Dorsolateral prefrontal cortex (tissue), 122 donors: ENCODE measurements at places on chromosomes 4 and X.
A peak's percentile ranks its signal among the peaks of the same experiment; 100 is the strongest.

DNA sequence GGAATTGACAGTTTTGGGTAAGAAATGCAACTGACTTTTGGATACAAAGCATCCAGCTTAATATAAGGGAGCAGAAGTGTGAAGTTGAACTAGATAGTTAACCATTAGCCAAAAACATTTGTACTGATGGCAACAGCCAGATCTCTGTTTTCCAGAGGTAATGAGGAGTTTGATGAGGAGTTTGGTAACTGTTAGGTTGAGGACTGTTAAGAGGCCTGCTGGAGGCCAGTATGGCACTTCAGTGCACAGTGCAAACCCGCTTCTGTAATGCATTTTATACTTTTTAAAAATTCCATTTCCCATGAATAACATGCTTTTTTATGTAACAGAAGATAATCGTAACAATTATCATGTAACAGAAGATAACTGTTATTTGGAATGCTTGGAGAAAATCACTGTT is 30.0 kb downstream of the CDKL5 start:
- no peak for DNase-seq

DNA sequence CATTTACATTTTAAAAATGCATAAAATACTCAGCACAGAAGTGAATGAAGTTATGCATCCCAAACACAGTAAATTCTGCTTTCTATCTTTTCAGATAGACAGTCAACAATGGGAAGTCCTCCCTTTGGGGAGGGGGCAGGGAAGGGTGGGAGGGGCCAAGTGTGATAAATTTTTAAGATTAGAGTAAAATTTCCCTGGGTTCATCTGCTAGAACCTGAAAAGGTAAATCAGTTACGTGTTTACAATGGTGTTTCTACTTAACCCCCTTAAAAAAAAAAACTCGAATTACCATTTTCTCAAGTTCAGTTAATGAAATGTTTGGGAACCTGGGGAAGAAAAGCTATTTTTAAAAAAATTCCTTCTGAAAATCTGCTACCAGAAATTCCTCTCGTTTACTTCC is 9.1 kb downstream of the PITX2 start:
- no peak for DNase-seq

- peak; percentile 44 for DNase-seq
Observed at GRCh38 chr4:156970501-156971164, 966 bp downstream of the PDGFC start.

DNA sequence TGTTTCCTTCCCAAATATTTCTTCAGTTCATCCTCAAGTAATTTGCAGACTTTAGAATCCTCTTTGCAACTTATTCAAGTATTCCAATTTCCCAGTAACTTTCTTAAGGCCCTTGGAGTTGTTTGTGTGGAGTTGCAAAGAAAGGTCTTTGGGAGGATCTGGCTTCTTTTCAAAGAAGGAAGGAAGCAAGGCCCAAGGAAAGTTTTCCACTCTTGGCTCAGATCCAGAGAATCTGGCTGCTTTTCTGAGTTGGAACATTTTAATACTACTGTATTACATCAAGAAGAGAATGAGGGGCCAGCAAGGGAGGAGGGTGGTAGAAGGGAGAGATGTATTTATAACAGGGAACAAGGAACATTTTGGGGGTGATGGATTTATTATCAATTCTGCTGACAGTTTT is 10.5 kb downstream of the CDX4 start:
- DNase-seq, result no peak

DNA sequence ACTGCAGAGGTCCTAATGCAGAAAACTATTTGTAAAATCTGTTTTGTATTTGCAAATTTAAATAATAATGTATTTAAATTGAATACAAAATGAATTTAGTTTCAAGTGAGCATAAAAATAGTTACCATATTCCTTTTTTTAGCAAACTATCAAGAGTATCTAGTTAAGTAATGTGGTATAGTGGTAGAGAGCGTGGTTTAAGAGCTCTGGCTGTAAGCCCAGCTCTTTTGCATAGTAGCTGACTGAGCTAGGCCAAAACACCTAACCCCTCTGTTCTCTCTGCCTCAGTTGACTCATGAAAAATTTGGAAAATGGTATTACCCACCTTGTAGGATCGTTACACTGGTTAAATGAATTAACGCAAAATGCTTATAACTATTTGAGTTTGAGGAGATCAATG is 18.1 kb upstream of the ADAD1 start:
- no peak for DNase-seq

- DNase-seq, result no peak
Observed at GRCh38 chrX:40485102-40485826, 95.5 kb upstream of the ATP6AP2 start.

DNA sequence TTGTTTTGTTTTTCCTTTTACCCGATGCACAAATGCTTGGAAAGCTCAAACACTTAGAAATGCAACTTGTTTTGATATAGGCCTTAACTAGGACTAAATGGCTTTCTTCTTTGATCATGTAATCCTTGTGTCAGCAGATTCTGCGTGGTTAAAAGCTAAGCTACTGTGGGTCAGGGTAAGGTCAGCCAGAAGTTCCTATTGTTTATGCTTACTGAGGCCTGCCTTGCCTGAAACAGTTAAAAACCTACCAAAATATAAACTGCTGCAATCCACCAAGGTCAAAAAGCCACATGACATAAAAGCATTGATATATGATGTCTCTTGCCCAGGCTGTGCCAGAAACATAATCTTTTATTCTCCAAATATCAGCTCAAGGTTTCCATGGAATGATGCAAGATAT is 223.4 kb downstream of the FAM47B start:
- DNase-seq, result no peak

DNA sequence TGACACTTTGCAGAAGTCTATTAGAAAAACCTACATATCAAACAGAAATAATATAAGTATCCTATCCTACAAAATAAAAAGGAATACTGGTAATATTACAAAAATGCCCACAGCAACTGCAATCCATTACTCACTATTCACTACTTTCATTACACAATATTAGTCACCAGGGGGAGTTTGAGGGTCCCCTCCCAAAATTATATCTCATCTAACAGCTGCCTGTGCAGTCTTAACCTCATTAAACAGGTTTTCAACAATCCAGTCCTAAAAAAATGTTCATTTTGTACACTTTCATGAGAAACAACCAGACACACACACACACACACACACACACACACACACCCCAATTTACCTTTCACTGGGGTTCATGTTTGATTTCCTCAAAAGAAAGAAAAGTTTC is 2.9 kb downstream of the CLOCK start:
- no peak for DNase-seq

DNA sequence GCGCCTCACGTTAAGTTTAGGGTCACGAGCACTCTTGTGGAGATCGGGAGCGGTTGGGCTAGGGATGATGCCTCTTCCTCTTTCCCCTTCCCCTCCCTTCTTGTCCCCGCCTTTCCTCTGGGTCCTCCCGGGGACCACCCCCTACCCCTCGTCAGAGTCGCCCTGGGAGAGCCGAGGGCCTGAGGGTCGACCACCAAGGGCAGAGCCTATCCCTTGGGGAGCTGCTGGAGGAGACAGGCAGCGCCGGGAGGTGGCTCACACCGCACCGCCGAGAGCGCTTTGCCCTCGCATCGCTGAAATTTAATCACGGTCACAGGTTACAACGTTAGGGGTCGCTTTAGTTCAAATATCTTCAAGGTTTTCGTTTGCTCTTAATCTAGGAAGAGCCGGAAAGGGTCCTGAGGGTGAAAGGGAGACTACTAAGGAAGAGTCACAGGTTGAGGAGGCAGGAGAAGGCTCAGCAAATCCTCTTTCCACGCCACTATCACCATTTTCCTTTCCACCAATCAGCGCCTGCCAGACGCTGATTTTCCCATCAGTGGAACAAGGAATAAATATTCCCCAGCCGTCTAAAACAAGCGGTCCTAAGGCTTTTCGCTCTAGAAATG is 528 bp upstream of the SNCA start:
- peak; percentile 58 for DNase-seq

DNA sequence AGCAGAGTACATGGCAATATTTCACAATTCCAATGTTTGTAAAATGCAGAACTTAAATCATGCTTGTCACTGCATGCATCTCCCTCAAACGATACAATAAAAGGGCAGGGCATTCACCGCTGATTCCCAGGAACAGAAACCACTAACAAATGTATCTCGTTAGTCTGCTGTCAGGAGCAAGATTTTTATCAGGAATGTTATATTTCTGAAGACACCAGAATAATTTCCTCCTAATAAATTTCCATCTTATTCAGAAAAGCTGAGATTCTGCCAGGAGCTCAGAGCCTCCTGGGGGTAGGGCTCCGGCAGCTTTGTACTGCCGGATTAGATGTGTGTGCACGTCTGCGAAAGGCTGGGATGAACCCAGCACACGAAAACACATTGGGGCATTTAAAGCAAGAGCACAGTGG is 54.0 kb upstream of the LDB2 start:
- no peak for DNase-seq

- DNase-seq, result no peak
Observed at GRCh38 chr4:36966756-36967460, 277.6 kb upstream of the NWD2 start.

DNA sequence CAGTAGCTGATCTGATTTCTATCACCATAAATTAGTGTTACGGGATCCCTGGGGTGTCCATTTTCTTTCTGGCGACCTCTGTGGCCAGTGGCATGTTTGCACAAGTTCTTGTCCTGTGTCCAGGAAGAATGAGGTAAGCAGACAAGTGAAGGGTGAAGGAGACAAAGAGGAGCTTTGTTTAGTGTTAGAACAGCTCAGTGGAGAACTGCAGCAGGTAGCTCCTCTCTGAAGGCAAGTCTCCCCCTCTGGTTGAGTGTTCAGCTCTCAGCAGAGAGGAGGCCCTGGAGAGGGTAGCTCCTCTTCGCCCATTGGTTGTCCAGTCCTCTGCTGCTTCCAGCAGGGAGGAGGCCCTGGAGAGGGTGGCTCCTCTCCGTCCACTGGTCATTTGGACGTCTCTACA is 47.2 kb downstream of the DMP1 start:
- no peak for DNase-seq

DNA sequence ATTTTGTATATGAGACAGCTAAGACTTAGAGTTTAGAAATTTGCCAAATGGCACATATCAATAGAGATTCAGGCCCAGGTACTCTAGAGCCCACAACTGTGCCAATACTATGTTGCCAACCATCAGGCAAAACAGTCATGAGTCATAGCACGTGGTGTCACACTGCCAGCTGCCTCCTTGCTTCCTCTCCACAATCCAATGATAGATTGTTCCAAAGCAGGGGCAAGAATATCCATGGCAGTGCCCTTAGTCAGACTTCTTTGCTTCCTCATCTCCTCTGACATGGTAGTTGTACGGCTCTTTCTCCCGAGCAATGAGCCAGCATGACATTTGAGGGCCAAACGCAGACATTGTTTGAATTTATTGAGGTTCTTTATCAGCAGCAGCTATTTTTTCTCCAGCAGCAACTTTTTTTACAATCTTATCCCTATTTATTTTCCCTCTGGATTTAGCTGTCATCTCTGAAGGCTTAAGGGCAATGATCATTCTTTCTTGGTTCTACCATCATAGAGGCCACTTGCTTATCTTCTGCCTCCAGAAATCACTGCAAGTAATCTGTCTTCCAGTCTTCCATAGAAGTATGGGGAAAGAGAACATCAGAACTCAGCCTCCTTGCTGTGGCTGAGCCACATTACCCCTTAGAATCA is 169.7 kb downstream of the COL4A6 start:
- no peak for DNase-seq

DNA sequence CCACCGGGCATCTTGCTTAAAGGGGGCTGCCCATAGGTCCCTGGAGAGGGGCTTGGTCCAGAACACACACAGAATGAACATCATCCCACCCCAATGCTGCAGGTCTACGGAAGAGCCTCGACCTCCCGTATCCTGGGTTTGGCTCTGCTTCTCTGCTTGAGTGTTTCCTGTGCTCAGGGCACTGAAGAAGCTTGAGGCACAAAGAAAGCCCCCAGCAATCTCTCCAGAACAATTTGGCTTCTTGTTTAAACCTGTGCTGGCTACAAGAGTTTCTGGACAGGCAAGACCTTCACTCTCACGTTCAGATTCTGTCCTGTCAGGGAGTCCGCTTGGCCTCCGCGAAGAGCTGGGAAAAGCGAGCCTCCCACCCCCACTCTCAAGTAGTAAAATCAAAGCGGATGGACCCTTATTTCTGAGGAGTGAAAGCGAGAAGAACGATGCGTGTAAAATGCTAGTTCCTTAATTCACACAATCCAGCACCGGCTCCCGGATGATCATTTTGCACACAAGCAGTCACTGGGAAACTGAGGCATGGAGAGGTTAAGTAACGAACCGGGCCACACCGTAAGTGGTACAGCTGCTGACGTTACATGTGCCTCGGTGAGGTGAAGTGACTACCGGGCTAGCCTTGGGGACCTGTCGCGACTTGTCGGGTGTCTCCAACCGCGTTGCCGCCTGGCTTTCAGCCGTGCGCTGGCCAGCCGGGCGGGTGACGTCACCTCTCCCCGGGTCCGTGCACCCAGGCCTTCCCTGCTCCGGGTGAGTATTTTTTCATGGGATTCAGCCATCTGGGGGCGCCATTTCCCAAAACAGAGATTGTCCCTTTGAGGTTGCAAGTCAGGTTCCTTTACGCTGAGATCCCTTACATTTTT is 3.1 kb upstream of the SFRP2 start:
- DNase-seq, result peak; percentile 38

DNA sequence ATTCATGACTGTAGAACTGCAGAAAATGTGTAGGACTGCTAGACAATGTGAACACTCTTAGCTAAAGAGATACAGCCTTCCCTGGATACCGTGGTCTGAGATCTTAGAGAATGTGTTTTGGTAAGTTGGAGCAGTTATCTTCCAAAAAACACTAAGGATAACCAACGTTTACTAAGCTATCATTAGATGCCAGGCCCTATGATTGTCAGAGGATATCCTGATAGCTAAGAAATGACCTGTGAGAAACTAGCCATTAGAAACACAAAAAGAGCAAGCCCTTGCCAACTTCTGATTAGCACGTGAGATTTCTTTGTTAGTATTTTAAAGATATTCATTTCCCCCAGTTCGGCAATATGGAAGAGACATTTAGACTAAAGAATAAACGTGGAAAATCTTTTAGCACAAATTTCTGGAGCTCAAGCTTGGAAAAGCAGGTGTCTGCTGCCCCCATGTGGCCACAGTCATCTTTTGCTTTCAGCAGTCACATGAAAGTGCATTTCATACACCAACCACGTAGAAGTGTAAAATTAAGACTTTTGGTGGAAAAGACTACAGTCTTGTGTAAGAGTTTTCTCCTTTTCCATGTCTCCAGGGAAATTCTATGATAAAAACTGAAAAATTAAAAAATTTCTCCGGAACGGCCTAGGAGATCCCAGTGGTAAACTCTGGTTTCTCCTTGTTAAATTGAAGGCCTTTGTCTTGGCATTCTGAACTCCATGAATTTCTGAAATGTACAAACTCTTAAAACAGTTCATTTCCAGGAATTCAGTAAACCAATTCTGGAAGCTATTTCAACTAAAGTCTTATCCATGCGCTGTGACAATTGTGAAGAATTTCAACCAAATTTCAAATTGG is 136.4 kb downstream of the ZNF674 start:
- peak; percentile 63 for DNase-seq

DNA sequence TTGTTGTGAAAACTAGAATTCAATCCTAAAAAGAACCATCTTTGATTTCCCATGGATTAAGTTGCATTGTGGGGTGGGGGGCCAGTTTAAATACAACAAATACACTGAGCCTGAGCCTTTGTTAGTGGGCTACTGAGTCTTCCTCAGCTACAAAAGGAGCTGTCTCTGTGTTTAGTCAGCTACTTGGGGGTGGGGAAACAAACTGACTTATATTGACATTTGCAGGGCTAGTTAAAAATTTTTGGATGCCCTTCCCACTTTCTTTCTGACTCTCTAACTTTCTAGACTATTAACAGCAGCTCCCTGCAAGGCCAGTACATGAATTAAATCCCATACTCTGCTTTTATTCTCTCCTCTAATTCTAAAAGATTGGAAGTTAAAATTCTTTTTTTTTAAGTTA is 32.5 kb upstream of the FHDC1 start:
- no peak for DNase-seq

GRCh38 chr4:162017863-162018262 is 145.9 kb downstream of the FSTL5 start:
- DNase-seq, result no peak
